ENCODE measurements at places on chromosomes 1 and 21.

DNA sequence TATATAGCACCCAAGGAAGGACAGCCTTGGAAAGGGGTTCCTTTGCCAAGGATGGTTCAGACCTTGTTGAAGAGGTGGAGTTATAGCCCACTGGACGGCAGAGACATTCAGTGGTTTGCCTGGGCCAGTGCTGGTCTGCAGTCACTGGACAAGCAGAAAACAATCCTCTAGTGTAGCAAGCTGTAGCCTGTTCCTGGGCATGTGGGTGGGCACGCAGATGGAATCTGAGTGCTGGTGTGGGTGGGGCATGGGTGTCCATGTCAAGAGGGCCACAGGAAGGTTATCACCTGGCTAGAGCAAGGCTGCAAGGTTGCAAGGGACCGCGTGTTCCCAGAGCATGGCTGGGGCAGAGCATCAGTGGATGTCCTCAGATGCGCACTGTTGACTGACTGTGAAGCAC, 244.7 kb downstream of the PTPRU start:
- DNase-seq: no peak

DNA sequence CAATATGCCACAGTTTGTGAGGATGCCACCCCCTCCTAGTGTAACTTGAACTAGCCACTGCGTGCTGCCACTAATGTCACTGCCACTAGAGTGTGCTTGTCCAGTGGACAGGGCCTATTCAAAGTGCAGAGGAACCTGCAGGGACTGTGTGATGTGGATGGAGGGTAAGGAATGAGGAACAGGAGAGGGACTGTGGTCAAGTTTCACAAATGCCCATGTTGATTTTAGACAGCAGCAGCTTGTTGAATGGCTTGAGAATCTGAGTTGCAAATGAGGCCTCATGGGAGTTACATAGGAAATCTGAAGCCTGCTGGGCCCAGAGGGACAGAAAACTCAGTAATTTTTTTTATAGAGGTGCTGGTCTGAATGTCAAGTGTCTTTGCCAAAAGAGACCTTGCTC, 112.3 kb downstream of the HHAT start:
- no peak for DNase-seq

GRCh38 chr1:213621077-213621476, 366.7 kb upstream of the PROX1 start:
- DNase-seq: no peak

DNA sequence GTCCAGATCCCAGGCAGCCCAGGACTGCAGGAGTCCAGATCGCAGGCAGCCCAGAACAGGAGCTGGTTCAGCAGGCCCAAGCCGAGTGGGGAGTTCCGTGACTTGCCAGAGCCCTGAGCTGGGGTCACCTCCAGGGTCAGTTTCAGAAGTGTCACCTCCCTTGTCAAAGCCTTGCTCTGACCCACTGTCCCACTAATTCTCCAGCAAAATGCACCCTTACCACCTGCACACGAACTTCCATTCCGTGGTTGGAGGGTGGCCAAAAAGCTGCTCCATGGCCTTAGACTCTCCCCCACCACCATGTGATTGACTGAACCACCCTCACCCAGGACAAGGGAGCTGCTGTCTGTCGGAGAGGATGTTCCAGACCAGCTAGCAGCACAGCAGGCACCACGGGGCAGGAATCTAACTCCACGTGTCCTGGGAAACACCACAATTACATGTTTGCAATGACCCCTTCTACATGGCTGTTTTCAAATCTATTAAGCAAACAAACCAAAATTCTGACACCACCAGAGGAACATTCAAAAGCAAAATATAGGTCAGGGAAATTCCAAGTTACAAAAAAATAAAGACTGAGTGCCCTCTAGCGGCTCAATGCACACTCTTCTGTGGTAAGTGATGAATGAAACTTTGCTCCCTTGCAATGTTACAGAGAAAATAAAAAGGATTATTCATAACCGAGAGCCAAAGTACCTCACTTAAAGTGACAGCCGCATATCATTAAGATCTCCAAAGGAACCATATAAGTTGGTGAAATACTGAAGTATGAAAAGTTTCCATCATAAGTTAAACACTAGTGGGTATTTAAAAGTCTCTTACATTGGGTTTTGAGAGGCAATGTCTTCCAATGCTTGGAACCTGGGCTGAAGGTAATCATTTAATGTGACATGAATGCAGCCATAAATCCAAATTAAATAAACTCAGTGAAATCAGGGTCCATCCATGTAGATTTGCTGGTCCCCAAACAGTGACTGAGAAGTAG, 76.3 kb downstream of the NPHP4 start:
- no peak for DNase-seq

DNA sequence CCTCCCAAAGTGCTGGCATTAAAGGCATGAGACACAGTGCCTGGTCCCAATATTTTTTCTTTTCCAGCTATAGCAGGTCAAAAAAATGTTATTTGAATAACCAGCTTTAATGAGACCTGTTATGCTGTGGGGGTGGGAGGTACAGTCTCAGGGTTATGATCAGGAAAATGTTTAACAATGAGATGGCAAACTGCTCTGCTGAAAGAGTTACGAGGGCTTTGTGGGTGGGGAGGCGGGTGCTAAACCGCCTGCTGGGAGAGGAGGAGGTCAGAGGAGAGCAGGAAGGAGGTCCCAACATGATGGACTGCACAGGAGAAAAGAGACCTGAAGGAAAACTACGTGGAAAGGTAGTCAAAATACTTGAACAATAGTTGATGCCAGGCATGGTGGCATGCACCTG, 126.0 kb upstream of the B3GALT2 start:
- DNase-seq: no peak

DNA sequence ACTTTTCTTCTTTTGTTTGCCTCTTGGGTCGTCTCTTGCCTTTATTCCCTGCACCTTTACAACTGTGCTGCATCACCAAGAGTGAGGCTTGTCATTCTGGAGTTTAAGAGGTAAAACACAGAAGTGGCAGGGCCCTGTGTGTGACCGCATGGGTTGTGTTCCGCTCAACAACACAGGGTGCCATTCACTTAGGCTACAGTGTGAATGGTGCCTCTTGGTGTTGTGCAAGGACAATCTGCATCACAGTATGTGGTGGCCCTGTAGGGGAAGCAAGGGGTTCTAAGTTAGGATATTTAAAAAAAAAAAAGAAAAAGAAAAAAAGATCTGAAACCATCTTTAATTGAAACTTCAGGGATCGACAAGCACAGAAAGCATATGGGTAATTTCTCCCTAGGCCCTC, 38.2 kb downstream of the BRINP2 start:
- no peak for DNase-seq

DNA sequence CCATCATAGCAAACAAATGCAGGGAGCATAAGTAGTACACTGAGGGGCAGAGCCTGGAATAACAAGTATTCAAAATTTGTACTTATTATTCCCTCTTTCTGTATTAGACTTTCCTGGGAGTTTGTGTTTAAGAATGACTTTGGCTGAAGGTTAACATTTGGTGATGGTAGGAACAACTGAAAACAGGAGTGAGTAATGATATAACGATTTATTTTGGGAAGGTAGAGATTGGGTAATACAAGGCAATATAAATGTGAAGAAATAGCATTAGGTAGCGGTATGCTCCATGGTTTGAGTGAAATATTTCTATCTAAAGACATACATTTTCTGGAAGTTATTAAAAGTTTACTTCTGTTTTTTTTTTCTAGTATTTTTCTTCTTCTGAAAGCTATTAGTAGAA, 18.5 kb upstream of the C1orf21 start:
- no peak for DNase-seq

GRCh38 chr1:64246294-64246917, 43.0 kb downstream of the UBE2U start:
- DNase-seq: peak; percentile 5

DNA sequence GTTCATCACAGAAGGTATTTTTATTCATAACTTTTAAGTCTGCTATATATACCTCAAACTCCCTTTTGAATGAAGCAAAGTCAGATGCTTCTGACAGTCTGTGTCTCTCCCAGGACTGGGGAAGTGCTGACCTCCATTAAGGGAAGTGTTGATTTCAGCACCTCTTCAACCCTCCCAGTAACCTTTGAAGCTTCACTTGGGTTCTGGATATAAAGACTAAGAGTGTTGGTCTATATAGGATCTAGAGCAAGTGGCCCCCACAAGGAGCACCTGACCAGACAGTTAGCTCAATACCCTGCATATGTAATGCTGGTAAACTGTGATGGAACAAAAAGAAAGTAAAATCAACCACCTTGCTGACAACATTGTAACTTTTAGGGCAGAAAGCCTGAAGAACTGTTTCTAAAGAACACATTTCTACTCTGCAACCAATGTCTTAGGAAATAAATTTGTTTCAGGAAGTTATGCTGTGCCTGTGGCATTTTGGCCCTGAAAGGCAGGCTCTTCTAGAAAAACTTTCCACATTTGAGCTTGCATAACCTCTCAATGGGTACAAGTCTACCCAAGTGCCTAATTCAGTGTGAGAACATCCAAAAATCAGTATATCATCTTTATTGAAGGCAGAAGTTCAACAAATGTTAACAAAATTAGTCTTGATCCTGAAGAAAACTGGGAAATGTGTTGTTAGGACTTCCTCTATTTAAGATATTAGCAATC, 865 bp upstream of the PTPN22 start:
- DNase-seq: no peak

GRCh38 chr1:47410068-47410455, 6.0 kb upstream of the FOXE3 start:
- DNase-seq: no peak
